Daoy (cell line): ENCODE measurements at places on chromosomes 4 and X. TPM values are rescaled to one million over a fixed set of nuclear protein-coding genes. Genes with fewer than 3 reads are reported as not detected.

The ARMCX6 gene
- 20.8 and 23.8 TPM in 2 replicates for total RNA-seq

The COX7B2 gene
- 32.6 and 55.2 TPM in 2 replicates for total RNA-seq

The OCRL gene
- total RNA-seq, result 5.6 and 8.9 TPM in 2 replicates

The MGARP gene
- total RNA-seq, result 2.0 TPM in 1 of 2 replicates, not detected in the other

The GABRE gene
- total RNA-seq, result 3.0 and 27.3 TPM in 2 replicates

The CT45A3 gene
- 27.2 and 28.3 TPM in 2 replicates for total RNA-seq

The MAPK10 gene
- 0.06 TPM in 1 of 2 replicates, not detected in the other for total RNA-seq

The ZNF711 gene
- total RNA-seq, result 6.3 and 7.5 TPM in 2 replicates

The FMR1NB gene
- total RNA-seq, result 59.5 and 68.2 TPM in 2 replicates

The VEGFD gene
- 1.1 TPM in 1 of 2 replicates, not detected in the other for total RNA-seq

The TLL1 gene
- not detected in 2 replicates for total RNA-seq

The CITED1 gene
- total RNA-seq, result 1.1 and 3.1 TPM in 2 replicates

The FHL1 gene
- 27.1 and 32.2 TPM in 2 replicates for total RNA-seq

The SLITRK2 gene
- not detected in 2 replicates for total RNA-seq

The GRPR gene
- not detected in 2 replicates for total RNA-seq

The FAM9B gene
- not detected in 2 replicates for total RNA-seq

The ABCB7 gene
- 27.0 and 30.9 TPM in 2 replicates for total RNA-seq

The NAP1L2 gene
- total RNA-seq, result 10.2 and 12.9 TPM in 2 replicates

The ENOPH1 gene
- 28.2 and 29.8 TPM in 2 replicates for total RNA-seq

The CLRN2 gene
- total RNA-seq, result not detected in 2 replicates

The GPR101 gene
- total RNA-seq, result not detected in 2 replicates

The CTAG1A gene
- total RNA-seq, result 1.8 TPM in 1 of 2 replicates, not detected in the other

The FAT4 gene
- total RNA-seq, result 0.46 and 1.0 TPM in 2 replicates

The ARHGAP36 gene
- 0.42 TPM in 1 of 2 replicates, not detected in the other for total RNA-seq

The P2RY8 gene
- total RNA-seq, result 0.11 TPM in 1 of 2 replicates, not detected in the other

The SLC25A43 gene
- total RNA-seq, result 5.4 and 6.7 TPM in 2 replicates

The PABPC4L gene
- total RNA-seq, result 0.97 and 2.0 TPM in 2 replicates

The DGAT2L6 gene
- total RNA-seq, result 0.11 TPM in 1 of 2 replicates, not detected in the other
